Type B pancreatic cell (in vitro differentiated cells): ENCODE measurements at places on chromosomes 4 and X. TPM values are rescaled to one million over a fixed set of nuclear protein-coding genes. Genes with fewer than 3 reads are reported as not detected.
A peak's percentile ranks its signal among the peaks of the same experiment; 100 is the strongest.

DNA sequence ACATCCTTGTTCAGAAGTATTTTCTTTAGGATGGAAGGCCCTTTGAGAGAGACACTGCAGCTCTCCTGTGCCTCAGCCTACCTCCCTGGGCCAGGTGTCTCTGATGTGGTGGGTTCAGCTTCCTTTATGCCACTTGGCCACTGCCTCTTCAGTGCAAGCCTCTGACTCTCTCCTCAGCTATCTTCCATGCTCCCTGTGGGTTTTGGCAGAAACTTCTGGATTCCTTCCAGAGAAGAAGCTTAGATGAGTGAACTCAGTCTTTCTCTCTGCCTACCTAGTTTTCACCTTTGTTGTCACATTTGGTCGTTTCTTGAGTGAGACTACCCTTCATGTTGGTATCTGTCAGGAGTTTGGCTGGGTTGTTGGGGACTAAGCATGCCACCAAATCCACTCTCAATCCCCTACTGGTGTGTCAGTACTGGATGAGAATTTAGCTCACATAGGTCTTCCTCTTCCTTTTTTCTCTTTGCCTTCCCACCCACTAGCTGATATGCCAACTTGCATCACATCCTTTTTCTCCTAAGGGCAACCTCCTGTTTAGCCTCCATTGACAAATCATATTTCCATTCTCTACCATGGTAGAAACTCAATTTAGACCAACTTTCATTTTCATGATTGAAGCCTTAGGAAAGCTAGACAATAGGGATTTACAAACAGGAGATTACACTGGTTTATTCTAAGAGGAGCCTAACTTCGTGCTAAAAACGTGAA, 32.0 kb downstream of the IL15 start:
- H3K4me3 ChIP-seq = no peak overlapping the region
- no peaks in the 10 kb centered on the region for H3K36me3 ChIP-seq
- no peak for DNase-seq
- no peaks in the 10 kb centered on the region for H3K4me1 ChIP-seq

GRCh38 chr4:140863197-140863596, 107.0 kb upstream of the TBC1D9 start:
- peaks cover 11% of the 10 kb centered on the region for H3K36me3 ChIP-seq
- H3K27me3 ChIP-seq = no peaks in the 10 kb centered on the region
- H3K4me3 ChIP-seq = no peak overlapping the region
- no peak overlapping the region for H3K27ac ChIP-seq
- no peak for DNase-seq

GRCh38 chrX:13511241-13511943, 58.0 kb upstream of the EGFL6 start:
- H3K4me3 ChIP-seq = no peak overlapping the region
- H3K27ac ChIP-seq = no peak overlapping the region
- DNase-seq = no peak

- H3K4me1 ChIP-seq = peaks cover 3% of the 10 kb centered on the region
- H3K27ac ChIP-seq = no peak overlapping the region
- H3K27me3 ChIP-seq = no peaks in the 10 kb centered on the region
Observed at GRCh38 chr4:182486881-182487280, 243.7 kb downstream of the TENM3 start.

DNA sequence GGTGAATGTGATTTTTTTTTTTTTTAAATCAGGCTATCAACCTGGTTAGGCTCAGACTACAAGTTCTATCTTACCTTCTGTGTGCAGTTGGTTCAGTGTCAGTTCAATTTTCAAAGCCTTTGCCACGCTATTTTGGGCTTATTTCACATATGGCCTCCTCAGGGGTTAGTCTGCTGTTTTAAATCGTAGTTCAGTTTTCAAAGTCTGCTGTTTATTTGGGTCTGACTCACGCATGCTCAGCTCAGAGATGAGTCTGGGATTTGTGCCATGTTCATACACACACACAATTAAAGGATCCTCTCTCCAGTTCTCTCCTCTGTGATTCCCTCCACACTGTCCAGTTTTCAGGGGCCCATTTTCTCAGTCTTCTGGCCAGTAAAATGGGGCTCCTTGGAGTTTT, 32.3 kb upstream of the ZFX start:
- no peak for DNase-seq
- H3K4me1 ChIP-seq = peaks cover 9% of the 10 kb centered on the region
- H3K36me3 ChIP-seq = no peaks in the 10 kb centered on the region

GRCh38 chr4:8308856-8309771, 39.6 kb downstream of the HTRA3 start:
- DNase-seq = no peak
- no peaks in the 10 kb centered on the region for H3K27me3 ChIP-seq
- H3K4me3 ChIP-seq = no peak overlapping the region
- H3K4me1 ChIP-seq = peaks cover 5% of the 10 kb centered on the region

DNA sequence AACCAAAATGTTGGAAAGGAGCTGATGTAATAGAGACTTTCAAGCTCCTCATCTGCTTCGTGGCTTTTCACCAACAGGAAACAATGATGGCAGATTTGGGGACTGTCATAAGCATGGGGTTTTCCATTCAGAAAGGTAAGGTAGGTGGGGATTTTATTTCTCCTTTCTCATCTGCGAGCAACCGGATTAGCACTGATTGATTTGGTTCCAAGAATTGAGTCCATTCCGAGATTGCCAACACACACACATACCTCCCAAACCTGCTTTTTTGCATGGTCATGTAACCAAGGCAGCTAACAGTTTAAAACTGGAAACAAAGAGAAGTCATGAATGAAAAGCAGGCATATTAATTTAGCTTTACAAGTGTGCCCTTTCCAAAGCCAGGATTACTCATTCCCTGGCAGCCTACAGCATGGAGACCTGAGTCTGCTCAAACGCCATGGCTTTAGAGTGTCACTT, 63.0 kb upstream of the LNX1 start:
- peaks cover 29% of the 10 kb centered on the region for H3K4me1 ChIP-seq
- DNase-seq = no peak
- H3K27ac ChIP-seq = no peak overlapping the region
- peaks cover 7% of the 10 kb centered on the region for H3K27me3 ChIP-seq
- H3K36me3 ChIP-seq = no peaks in the 10 kb centered on the region

DNA sequence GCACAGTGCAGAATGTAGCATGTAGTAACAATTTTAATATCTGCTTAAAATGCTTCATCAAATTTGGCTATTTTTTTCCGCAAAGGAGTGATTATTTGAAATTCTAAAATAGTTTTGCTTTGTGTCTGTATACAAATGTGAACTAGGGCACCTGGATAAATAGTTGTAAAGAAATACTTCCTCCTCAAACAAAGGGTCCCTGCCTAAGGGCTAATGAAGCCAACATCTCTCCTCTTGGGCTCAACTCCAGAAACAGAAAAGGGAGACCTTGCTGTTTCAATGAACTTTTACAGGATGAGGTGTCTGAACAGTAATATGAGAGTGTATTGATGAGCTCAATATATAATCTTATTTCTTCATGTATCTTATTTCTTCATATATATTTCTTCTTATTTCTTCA, 30.8 kb upstream of the SCOC start:
- H3K4me1 ChIP-seq = peaks cover 11% of the 10 kb centered on the region
- H3K4me3 ChIP-seq = no peak overlapping the region
- no peak overlapping the region for H3K27ac ChIP-seq

- H3K4me1 ChIP-seq = peaks cover 61% of the 10 kb centered on the region
- no peak overlapping the region for H3K4me3 ChIP-seq
- no peak overlapping the region for H3K27ac ChIP-seq
- peaks cover 20% of the 10 kb centered on the region for H3K36me3 ChIP-seq
- no peak for DNase-seq
- no peaks in the 10 kb centered on the region for H3K27me3 ChIP-seq
Observed at GRCh38 chr4:76980261-76980660, 30.7 kb downstream of the SEPTIN11 start.

- H3K4me3 ChIP-seq = peak overlapping the region; percentile 98
- H3K27ac ChIP-seq = peak overlapping the region; percentile 99
- H3K36me3 ChIP-seq = peaks cover 5% of the 10 kb centered on the region
- no peaks in the 10 kb centered on the region for H3K27me3 ChIP-seq
Observed at GRCh38 chr4:8439914-8440491, 520 bp downstream of the ACOX3 start.

DNA sequence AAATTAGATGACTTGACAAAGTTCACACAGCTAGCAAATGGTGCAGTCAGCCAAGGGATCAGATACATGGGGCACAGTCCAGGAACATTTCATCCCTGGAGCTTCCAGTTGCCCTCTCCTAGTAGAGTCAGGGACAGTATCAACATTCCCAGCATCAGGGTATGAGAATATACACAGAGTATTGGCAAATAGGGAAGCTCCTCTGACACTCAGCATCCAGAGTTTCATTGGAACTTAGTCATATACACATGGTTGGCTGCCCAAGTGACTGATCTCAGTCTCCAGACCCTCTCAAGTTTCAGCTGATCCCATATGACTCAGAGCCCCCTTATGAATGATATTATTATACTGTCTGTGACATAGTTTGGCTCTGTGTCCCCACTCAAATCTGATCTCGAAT, 13.7 kb upstream of the KCTD8 start:
- H3K27me3 ChIP-seq = peaks cover 12% of the 10 kb centered on the region
- no peak overlapping the region for H3K27ac ChIP-seq
- DNase-seq = no peak
- H3K4me1 ChIP-seq = no peaks in the 10 kb centered on the region
- H3K4me3 ChIP-seq = no peak overlapping the region

- no peak overlapping the region for H3K27ac ChIP-seq
- H3K4me1 ChIP-seq = no peaks in the 10 kb centered on the region
- H3K27me3 ChIP-seq = no peaks in the 10 kb centered on the region
- H3K4me3 ChIP-seq = no peak overlapping the region
- H3K36me3 ChIP-seq = no peaks in the 10 kb centered on the region
Observed at GRCh38 chr4:19329077-19329476, 922.6 kb upstream of the SLIT2 start.

The DCHS2 gene
- total RNA-seq = 0.76 and 1.8 TPM in 2 replicates

The ARHGAP6 gene
- 8.0 and 10.1 TPM in 2 replicates for total RNA-seq

The MAGEA8 gene
- 0.21 TPM in 1 of 2 replicates, not detected in the other for total RNA-seq

The HSFX2 gene
- not detected in 2 replicates for total RNA-seq

The ZNF711 gene
- total RNA-seq = 14.6 and 25.7 TPM in 2 replicates

The MUC7 gene
- total RNA-seq = not detected in 2 replicates

The BEX2 gene
- total RNA-seq = 24.3 and 39.4 TPM in 2 replicates

The CT47B1 gene
- not detected in 2 replicates for total RNA-seq

The CENPVL2 gene
- 0.33 and 0.85 TPM in 2 replicates for total RNA-seq
